ENCODE measurements at places on chromosomes 16 and 17. TPM values are rescaled to one million over a fixed set of nuclear protein-coding genes. Genes with fewer than 3 reads are reported as not detected.

Gene OTOP3
- not detected for polyA plus RNA-seq

DNA sequence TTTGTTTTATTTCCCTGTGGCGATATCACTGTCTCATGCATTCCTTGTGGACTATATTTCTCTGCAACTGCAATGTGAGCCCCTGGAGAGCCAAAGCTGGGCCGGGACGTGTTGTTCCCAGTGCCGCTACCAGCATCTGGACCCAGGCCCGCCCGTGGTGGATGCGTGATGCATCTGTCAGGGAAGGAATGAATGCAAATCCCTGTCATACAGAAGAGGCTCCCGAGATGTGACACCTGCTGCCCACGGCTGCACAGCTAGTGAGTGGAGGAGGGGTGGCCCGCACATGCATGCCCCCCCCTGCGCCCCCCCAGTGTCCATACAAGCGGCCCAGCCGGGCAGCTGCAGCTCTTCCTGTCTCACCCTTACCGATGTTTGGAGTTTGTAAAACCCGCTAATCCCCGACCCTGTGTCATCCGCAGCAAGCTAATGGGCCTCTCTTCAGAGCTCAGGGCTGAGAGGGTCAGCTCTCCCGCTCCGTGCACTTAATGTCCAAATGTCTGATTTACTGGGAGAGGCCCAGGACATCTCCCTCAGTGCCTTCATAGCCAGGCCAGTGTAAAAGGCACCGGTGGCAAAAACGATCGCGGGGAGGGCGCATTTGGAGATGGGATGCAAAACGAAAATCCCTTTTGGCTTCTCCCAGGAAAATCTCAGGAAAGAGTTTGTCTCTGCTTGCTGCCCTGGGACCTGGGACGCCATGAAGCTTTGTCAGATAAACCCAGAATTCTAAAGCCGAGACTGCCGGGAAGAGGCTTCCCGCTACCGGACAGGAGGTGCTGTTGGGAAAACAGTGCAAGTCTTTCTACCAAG, 91.8 kb downstream of the FOXL1 start:
- DNase-seq: no peak

- no peak for DNase-seq
Observed at GRCh38 chr17:19306160-19307111, 56.1 kb downstream of the B9D1 start.

Gene RND2
- 3.5 TPM for polyA plus RNA-seq

DNA sequence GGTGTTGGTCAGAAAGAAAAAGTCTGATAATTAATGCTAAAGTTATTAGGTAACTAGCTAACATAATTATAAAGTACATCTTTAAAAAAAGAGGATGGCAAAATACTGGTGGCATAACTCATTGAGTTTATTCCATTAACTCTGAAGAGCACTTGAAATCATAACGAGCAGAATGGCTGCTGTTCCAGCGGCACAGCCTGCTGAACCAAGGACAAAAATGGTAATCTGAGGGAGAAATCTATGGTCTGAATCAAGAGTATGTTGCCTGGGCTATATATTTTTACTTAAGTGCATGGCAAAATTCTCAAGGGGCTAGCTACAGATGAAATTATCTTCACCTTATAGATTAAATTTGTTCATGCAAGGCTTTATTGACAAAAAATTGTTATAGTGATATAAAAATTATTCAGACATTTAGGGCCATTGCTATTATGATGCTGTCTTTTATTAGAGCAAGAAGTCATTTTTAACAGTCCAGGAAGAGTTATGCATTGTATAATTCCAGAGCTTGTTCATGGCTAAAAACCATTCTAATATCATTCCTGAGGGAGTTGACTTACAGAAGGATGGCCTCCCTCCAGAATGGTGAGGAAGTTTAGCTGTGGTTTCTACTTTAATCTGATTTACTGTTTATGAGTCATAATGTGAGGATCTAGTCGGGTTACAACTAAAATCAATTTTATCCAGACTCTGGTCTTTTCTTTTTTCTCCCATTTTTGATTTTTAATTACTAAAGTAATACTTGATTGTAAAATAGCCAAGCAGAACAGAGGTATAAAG, 41.4 kb upstream of the ANKFN1 start:
- no peak for DNase-seq

Gene ASB16
- polyA plus RNA-seq: 1.8 TPM

DNA sequence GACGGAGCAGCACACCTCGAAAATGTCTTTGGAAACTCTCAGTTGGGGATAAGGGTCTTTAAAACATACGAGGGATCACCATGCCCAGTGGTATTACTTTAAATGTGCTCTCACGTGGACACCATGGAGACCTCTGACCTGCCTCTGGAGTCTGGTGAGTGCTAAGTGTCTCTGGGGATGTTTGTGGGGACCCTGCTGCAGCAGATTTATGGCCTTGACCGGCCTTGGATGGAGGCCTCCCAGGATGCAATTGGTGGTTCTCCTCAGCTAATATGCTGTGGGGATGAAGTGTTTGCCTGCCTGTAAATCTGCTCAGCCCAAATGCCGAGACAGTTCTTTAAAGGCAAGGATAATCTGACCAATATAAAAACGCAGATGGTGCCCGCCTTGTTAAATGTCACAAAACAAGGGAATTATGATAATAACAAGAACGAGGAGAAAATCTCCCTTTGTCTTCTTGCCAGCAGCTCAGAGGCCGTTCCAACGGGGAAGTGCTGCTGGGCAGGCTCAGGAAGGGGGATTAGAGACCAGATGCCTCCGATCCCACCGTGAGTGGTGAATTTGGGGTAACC, 154.4 kb downstream of the ABCC12 start:
- no peak for DNase-seq

DNA sequence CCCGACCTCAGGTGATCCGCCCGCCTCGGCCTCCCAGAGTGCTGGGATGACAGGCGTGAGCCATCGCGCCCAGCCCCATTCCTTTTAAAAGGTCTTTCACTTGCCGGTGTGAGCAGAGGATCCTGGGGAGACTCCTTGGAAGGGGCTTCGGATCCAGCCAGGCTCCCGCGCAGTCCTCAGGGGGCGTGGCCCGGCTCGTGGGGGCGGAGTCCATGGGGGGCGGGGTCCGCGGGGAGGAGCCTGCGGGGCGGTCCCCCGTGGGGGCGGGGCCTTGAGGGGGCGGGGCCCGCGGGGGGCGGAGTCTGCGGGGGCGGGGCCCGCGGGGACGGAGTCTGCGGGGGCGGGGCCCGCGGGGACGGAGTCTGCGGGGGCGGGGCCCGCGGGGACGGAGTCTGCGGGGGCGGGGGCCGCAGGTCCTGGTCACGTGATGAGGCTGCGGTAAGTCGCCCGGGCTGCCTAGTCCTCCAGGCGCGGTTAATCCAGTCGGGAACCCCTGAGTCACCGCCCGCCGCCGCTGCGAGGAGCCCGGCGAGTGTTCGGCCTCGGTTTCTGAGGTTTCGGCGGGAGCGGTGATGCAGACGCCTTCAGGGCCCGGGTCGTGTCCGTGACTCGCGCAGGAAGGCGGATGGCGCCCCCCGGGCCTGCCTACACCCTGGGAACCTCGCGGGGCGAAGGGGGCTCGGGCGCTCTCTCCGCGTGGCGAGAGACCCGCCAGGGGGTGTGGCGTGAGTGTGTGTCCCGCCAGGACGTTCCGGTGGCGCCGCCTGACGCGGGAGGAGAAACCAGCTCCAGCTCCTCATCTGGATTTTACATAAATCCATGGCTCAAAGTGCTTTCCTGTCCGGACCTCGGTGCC, 23.6 kb upstream of the ABR start:
- no peak for DNase-seq

Gene OR1A1
- not detected for polyA plus RNA-seq

DNA sequence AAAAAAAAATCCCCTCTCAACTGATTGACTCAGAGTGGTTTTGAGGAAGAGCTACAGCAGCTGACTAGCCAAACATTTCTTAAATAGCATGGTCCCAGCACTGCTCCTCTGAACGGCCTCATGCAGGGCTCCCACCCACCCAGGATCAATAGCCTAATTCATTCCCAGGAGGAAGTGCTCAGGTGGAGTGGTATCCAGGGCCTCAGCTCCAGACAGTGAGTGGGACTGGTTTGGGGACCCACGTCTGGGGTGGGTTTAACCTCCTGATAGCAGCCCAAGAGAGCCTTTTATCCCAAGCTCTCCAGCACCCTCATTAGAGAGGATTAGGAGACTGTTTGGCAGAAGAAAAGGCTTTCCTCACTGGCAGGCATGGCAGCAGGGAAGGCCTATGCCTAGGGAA, 68.5 kb upstream of the CDH5 start:
- no peak for DNase-seq

DNA sequence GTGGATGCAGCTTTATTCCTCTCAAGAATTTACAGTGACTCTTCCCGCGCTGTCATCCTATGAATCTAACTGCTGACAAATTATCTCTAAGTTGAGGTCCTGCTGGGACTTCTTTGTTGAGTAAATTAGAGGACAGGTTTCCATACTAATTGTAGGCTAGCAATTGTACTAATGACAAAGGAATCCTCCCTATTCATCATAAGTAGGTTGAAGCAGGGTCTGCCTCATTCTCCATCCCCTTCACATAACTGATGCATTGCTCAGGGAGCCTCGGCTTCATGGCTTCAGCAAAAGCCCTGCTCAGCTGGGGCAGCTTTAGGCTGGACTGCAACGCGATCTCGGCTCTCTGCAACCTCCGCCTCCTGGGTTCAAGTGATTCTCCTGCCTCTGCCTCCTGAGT, 83.1 kb upstream of the IRX6 start:
- DNase-seq: no peak

DNA sequence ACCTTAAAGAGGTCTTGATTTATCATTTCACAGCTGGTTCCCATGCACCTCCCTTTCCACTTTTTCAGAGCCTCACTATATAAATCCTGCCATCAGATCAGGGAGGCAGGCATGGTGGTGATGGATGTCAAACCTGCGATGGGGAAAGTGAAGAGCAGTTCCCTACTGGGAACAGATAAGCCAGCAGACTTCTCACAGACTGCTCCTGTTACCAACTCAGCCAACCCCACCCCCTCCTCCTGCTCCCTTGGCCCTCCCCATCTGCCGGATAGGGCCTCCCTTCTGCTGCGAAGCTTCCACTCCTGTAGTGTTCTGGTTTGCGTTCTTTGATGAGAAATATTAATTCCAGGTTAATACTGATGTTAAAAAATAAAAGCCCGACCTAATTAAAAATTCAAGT, 232.1 kb downstream of the STX8 start:
- no peak for DNase-seq

Gene CRHR1
- 0.19 TPM for polyA plus RNA-seq

Gene CTRB1
- not detected for polyA plus RNA-seq

DNA sequence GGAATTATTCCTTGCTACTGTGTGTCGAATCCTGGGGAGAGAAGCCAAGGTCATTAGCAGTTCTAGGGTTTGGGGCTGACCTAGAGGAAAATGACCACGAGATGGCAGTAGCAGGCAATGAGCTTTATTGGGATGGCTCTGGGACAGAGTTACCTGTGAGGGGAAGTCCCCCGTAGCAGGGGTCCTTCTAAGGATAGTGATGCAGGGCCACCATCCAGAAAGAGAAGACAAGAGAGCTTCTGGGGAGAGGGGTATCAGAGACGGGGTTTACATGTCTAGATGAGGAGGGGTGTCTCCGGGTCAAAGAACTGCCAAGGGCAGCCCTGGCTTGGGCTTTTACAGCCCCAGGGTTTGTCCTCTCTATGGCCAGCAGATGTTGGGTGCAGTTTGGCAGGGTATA, 6.4 kb upstream of the GGT6 start:
- DNase-seq: no peak

Gene NT5C3B
- 99.0 TPM for polyA plus RNA-seq

GRCh38 chr17:51848451-51848850, 310.1 kb downstream of the CA10 start:
- DNase-seq: no peak

DNA sequence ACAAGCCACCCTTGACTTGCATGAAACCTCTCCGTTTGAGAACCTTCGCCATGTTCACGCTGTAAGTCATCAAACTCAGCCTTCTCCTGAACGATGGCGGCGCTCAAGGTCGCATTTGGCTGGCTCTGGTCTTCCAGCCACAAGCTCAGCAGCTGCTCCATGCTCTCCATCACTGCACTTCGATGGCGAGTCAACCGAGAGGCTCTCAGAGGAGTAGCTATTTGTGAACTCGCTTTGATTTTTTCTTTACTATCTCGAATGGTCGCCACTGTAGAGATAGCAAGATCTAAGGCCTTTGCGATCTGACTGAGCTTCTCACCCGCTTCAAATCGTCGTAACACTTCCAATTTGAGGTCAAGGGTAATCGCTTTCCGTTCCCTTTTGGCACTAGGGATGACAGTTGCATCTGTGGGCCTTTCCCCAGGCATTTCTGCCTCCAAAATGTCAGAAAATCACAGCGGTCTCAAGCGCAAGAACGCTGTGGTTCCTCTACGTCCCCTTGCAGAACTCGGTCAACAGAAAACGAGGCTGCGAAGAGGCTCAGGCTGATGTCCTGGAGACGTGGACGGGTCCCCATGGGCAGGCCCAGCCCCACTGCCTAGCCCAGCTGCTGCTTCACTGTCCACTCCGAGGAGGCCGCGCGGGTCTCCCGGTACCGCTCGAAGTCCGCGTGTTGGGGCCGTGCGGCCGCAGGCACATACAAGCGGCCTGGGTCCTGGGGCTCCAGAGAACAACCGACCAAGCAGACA, 23.1 kb downstream of the DEF8 start:
- DNase-seq: no peak
